HCEC 1CT (cell line): ENCODE measurements at places on chromosomes 5 and 9.
A peak's percentile ranks its signal among the peaks of the same experiment; 100 is the strongest.

DNA sequence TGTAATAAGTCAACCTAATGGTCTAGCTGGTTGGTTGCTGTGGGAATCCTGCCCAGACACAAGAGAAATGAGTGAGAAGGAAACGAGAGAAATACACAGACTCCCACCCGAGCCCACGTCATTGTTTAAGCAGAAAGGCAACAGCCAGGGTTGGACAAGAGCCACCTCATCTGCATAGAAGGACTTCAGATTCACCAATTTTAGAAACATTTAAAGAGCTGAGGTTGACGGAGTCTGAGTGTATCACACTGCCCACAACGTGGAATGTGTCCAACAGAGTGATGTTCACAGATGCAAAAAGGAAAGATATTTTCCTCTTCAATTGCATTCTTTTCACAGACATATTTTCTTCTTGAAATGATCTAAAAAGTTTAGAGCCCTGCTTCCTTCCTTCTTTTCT is 349.5 kb downstream of the AGTPBP1 start:
- DNase-seq = no peak

DNA sequence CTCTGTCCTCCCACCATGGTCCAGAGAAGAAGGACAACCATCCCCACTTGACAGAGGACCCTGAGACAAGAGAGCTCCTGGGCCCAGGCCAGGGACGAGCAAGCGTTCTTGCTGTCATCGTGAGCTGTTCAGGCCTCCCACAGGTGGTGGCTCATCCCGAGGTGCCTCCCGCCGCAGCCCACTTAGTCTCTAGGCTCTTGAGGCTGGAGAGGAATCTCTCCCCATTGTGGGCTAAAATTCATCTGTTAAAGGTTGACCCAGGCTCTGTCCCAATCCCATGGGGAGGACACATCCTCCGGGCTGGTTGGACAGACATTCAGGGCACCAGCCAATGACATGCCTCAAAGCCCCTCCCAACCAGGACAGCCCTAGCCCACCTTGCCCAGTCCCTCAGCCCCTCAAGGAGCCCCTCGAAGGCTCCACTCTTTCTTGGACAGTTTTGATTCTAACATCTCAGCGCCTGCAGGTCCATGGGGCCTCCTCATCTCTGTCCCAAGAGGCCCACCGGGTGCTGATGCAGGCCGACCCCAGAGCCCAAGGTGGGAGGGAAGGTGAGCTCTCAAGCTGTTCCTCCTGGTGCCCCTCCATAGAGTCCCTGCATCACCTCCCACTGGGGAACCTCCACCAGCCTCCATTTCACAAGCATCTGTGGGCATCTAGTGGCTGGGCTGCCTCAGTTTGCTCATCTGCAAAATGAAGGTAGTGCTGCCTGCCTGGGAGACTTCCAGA is 52.9 kb downstream of the BARX1 start:
- no peak for DNase-seq

DNA sequence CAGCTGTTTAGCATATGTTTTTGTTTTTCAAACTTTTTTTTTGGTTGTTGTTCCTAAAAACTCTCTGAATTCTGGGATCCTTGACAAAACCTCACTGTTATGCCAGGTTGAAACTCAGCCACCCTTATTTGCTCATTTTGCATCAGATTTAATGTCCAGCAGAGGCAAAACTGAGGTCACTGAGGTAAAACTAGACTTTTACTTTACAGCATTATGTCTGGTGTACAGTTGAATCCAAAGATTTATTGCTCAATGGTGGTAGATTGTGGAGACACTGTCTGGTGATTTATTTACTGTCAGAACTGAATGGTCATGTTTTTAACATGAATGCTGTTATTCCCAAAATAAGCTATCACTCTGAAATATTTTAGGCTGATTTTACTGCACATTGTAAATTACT is 87.9 kb downstream of the FBXL7 start:
- DNase-seq = no peak

DNA sequence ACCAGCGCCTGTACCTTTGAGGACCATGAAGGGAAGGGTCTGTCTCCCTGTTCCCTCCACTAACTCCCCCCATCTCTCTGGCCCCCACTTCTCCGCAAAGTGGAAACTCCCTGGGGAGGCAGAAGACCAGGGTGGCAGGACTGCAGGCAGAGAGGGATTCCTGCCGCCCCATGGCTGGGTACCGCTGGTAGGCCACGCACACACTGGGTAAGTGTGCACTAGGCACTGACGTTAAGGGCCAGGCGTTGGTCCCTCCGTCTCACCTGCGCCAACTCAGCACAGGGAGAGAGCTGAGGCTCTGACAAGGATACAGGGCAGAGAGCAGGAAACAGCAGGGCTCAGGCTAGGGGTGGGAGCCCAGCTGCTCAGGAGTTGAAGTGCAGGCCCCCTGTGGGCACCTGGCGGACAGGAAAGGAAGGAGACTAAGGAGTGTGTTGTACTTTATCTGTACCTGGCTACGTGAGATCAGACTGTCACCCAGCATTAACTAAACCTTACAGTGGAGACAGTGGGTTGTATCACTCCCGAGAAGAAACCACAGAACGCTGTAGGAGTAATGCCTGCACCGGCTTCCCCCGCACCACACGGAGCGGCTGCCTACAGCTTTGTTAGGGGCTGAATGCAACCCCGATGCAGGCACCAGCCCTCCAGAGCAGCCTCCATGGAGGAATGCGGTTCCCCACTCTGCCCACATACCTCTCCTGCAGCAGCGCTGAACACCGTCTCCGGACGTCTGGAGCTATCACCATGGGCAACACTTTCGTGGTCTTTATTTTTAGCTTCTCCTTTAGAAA is 34.2 kb upstream of the CLPTM1L start:
- no peak for DNase-seq

DNA sequence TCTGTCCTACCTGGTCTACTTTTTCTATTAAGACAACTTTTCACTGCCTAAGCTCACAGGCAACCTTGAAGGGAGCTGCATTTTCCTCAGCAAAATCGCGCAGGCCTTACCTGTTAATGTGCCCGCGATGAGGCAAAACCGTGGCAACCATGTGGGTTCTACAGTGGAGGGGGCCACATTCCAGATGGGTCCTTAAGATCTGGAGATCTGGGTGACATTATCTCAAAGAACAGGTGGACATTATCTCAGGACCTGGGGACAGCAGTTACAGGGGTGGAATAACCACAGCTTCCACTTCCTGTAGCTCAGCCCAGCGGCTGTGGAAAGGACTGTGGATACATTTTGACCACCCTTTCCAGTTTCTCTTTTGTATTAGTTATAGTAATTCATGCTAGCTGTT is 112.8 kb upstream of the PTCH1 start:
- DNase-seq = no peak

GRCh38 chr5:163381832-163382231 is 55.6 kb upstream of the CCNG1 start:
- DNase-seq = no peak

- DNase-seq = no peak
Observed at GRCh38 chr5:170642066-170642735, 138.4 kb downstream of the KCNIP1 start.

- no peak for DNase-seq
Observed at GRCh38 chr9:28718226-28718625, 1144.9 kb upstream of the C9orf72 start.

DNA sequence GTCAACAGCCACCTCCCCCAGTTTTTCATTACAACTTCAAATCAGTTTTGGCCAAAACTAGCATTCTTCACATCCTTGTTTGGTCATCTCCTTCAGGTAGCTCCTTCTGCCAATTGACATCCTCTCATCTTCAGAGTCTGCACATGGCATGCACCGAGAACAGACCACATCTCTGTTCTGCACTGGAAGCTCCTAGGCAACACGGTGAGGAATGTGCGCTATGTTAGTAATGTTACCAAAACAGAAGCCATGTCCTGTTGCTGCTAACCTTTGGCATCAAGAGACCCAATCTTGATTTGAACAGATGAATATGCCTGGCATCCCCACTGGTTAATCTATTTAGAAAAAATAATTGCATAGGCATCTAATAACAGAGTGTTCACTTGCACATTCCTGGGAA is 5.1 kb upstream of the HK3 start:
- DNase-seq = no peak

DNA sequence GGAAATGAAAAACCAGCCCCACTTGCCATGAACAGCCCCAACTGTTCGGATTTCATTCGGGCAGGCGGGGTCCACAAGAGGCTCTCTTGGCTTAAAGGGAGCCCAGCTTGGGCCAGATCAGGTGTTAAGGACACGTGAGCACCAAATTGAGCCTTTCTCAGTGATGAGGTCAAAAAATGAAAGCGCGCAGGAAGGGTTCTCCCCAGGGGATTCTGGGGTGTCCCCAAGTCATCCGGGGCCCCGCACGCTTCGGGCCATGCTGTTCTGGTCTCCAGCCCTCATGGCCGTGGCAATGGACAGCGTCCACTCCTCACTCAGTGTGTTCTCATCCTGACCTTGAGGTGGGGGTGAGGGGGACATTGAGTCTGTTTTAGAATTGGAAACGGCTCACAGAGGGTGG is 10.9 kb downstream of the AK1 start:
- DNase-seq = no peak

GRCh38 chr5:91224456-91224855 is 158.7 kb downstream of the ARRDC3 start:
- DNase-seq = peak; percentile 57

DNA sequence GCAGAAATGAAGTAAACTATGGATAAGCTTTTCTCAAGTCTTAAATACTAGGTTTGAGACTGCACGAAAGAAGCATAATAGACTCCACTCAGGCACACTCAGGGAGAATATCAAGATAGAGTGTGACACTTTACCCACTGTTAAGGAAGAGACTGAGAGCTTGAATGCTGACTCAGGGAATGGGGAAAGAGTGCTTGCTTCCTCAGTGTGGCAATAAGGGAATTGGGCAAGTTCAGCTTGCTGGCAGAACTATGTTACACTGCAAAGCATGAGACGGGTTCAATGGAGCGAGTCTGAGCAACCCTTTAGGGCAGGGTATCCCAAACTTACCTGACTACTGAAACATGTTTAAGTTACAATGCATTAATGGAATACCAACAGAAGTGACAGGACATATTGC is 237.7 kb upstream of the MEF2C start:
- peak; percentile 50 for DNase-seq

- DNase-seq = no peak
Observed at GRCh38 chr5:138981131-138981530, 106.0 kb upstream of the LRRTM2 start.

DNA sequence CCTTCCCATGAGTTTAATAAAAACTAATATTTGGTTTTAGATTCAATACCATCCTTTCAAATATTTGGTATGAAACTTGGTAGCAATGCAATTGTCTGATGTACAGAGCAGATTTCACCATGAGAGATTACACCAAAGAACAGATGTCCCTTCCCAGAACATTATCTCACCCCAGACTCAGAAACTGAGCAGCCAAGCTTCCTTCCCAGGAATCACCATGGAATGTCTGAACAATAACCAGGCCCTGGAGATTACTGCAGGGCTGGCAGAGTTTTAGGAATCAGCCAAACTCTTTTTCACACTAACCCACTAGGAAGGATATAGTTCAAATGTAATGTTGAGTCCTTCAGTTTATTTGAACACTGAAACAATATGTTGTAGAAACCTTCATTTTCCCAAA is 23.9 kb downstream of the CLTA start:
- no peak for DNase-seq

GRCh38 chr5:38023371-38023770 is 183.5 kb upstream of the GDNF start:
- DNase-seq = no peak

- DNase-seq = peak; percentile 61
Observed at GRCh38 chr5:79853676-79854418, 137.2 kb downstream of the MTX3 start.

- peak; percentile 43 for DNase-seq
Observed at GRCh38 chr5:128695791-128696530, 157.9 kb upstream of the FBN2 start.

- no peak for DNase-seq
Observed at GRCh38 chr9:35839926-35840325, 10.9 kb downstream of the TMEM8B start.

GRCh38 chr5:55450050-55450765 is 84.6 kb downstream of the PLPP1 start:
- DNase-seq = peak; percentile 78

- DNase-seq = no peak
Observed at GRCh38 chr5:154044581-154044980, 5.8 kb downstream of the MFAP3 start.

GRCh38 chr5:51559339-51559738 is 176.1 kb downstream of the ISL1 start:
- no peak for DNase-seq

DNA sequence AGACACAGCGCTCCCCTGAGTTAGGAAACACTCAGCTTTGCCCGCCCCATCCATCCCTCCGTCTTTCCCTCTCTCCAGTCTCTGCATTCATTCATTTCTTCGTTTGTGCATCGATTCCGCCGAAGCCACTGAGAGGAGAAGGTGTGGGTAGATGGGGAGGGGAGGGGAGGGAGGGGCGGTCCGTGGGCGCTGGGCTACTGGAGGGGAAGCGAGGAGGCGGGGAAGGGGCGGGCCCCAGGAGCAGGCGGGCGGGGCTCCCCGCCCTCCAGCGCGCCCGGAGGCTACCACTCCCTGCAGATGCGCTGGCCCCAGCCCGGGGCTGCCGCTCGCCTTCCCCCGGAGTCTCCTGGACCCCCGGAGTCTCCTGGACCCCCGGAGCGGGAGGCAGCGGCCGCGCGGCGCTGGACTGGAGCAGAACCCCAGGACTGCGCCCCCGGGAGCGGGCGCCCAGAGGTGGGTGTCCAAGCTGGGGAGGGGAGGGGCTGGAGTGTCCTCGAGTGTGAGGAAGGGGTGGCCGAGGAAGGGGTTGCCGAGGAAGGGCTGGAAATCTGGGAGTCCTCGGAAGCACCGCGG is 159.5 kb downstream of the C9orf152 start:
- DNase-seq = peak; percentile 81

DNA sequence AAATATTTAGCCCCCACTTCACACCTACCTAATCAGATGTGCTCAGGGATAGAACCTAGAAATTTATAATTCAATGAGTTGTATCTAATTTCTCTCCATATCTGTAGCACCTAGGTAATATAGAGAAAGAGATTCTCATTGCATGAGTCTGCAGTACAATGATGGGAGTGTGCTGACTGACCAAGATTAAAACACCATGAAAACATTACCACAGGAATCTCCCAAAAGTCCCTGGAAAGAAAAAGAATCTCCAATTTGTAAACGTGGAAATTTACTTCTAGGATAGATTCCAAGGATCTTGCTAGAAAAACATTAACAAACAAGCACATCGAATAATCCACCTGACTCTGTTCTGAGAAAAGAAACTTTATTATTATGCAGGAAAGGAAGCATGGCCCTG is 45.0 kb upstream of the DMRTA1 start:
- DNase-seq = peak; percentile 23

GRCh38 chr5:175750511-175750931 is 92.7 kb downstream of the HRH2 start:
- DNase-seq = no peak

- DNase-seq = peak; percentile 61
Observed at GRCh38 chr5:75681125-75681830, 36.0 kb downstream of the POC5 start.

DNA sequence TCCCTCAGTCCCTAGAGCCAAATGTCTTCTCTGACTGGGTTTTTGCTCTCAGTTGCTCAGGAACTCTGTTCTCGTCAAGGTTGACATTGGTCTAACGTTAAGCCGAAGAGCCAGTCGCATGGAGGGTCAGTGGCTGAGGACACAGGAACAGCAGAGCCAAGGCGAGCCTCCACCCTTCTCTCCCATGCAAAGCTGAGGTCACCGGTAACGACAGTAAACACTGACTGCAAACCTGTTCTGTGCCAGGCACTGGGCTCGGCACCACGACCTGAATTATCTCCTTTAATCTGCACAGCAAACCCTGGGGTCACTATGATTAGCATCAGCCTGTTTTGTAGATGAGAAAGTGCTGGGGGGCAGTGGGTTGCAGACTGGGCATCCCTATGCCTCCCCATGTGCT is 171.0 kb downstream of the COL23A1 start:
- no peak for DNase-seq

- DNase-seq = no peak
Observed at GRCh38 chr5:161966564-161966963, 101.0 kb upstream of the GABRG2 start.
